Left cardiac atrium (tissue), 4 donors: ENCODE measurements at places on chromosomes 3 and 15.

- DNase-seq, result no peak
Measured at GRCh38 chr3:180073561-180073960, 36.8 kb upstream of the PEX5L start.

DNA sequence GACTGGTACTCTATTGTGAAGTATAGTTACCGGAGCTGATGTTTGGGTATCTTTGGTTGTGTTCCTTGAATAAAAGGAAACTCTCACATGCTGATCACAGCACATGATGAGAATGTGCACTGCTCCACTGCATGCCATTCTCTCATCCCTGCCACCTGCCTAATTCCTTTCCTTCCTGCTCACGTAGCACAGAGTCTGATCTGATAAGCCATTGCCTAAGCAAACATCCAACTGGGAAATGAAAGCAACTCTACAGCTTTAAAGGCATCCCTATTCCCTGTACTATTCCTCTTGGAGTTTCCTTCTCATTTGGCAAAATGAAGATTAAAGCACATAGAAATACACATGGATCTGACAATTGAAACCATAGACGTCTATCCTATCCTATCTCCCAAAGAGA lies 359.8 kb downstream of the C3orf38 start:
- no peak for DNase-seq

DNA sequence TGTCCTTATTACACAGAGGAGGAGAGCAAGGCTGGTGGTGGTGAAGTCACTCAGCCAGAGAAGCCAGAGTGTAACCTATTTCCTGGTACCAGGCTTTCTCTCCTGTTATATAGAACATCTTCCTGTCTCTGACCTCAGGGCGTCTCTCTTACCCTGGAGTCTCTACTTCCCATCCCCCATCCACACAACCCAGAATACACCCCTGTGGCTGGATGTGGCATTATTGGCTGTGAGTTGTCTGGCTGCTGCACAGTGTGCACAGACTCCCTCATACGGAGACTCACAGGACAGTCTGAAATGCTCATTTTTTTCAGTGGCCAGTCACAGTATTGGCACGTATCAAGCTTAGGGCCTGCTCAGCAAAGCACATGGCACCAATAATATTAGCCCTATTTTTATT lies 8.6 kb downstream of the PODXL2 start:
- no peak for DNase-seq

DNA sequence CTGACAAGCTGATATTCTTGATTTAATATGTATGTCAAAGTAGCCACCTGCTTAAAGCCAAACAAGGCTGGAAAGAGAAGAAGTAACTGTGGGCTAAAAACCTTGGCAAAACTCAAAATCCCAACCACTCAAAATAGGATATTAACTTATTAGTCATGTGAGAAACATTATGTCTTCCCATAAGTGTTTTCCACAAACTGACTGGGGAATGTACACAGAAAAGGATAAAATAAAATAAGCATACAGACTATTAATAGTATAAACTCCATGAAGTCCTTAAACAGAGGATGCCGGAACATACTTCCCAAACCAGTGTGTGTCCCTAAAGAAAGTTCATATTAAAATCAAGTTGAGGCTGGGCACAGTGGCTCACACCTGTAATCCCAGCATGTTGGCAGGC lies 263.7 kb upstream of the THBS1 start:
- no peak for DNase-seq

DNA sequence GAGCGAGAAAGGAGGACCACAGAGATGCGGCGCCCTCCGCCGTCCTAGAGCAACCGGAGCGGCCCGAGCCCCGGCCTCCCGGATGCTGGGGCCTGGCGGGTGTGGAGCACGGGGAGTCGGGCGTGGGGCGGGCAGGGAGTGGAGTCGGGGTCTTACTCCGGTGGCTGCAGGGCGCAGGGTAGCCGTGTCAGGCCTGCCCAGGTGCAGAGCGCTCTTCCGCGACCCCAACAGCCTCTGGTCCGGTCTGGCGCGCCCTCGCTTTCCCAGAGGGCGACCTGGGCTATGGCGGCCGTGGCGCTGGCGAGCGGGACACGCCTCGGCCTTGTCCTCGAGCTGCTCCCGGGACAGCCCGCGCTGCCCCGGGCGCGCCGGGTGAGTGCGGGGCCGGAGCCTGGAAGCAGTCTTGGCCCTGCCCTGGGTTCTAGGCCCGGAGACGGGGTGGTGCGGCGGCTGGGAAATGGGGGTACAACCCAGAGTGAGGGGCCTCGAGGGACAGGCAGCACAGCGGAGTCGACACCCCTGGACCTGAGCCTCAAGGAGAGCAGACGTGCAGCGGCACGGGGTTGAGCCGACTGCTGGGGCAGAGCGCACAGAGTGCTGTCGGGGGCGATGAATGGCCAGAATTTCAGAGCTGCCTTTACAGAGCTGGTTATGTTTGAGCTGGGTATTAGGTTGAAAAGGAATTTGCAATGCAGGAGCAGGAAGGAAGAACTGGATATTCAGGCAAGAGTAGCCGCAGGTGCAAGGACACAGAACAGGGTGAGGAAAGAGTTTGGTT lies at the start of gene ZNF662:
Gene ZNF662 (plus strand): TSS at position 73 of the 778 bp plus-strand sequence. CDS start 1,973 bp downstream, outside the sequence.
- peak; percentile 73 for DNase-seq

DNA sequence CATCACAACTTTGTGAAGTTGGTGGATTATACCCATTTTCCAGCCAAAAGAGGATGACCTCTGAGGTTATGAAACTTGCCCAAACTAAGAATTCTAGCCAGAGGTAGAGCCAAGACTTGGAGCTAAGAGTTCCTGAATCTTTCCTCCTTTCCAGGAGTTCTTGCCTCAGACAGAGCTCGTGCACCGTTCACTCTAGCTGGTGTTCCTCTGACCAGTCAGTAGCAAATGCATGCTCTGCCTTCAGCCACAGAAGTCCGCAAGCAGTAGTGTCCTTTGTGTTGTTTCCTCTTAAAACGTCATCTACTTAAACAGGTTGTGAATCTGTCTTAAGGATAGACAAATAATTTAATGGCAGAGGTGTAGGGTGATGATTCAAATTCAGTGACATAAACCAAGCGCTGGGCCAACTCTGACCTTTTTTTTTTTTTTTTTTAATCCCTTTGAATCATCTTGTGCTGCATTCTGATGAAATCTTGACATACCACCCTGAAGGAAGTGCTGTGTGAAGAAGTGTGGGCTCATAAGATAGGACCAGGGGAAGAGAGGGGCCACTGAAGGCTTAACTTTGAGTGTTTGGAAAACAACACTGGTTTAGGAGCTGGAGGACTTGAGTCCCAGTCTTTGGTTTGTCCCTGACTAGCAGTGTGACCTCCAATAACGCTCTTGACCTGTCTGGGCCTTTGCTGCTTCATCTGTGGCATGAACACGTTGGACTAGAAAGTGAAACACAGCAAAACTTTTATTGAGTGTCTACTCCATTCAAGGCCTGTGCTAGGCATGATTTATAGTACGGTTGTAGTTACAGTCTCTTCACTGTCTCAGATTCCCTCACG lies 53.4 kb downstream of the ITPR1 start:
- no peak for DNase-seq
